ENCODE measurements at places on chromosomes 11 and 22.

DNA sequence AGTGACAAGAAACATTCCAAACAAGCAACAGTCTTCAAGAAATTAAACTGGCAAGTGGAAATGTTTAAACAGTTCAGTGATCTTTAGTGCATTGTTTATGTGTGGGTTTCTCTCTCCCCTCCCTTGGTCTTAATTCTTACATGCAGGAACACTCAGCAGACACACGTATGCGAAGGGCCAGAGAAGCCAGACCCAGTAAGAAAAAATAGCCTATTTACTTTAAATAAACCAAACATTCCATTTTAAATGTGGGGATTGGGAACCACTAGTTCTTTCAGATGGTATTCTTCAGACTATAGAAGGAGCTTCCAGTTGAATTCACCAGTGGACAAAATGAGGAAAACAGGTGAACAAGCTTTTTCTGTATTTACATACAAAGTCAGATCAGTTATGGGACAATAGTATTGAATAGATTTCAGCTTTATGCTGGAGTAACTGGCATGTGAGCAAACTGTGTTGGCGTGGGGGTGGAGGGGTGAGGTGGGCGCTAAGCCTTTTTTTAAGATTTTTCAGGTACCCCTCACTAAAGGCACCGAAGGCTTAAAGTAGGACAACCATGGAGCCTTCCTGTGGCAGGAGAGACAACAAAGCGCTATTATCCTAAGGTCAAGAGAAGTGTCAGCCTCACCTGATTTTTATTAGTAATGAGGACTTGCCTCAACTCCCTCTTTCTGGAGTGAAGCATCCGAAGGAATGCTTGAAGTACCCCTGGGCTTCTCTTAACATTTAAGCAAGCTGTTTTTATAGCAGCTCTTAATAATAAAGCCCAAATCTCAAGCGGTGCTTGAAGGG is 6.0 kb downstream of the MALAT1 start:
- DNase-seq, result no peak

DNA sequence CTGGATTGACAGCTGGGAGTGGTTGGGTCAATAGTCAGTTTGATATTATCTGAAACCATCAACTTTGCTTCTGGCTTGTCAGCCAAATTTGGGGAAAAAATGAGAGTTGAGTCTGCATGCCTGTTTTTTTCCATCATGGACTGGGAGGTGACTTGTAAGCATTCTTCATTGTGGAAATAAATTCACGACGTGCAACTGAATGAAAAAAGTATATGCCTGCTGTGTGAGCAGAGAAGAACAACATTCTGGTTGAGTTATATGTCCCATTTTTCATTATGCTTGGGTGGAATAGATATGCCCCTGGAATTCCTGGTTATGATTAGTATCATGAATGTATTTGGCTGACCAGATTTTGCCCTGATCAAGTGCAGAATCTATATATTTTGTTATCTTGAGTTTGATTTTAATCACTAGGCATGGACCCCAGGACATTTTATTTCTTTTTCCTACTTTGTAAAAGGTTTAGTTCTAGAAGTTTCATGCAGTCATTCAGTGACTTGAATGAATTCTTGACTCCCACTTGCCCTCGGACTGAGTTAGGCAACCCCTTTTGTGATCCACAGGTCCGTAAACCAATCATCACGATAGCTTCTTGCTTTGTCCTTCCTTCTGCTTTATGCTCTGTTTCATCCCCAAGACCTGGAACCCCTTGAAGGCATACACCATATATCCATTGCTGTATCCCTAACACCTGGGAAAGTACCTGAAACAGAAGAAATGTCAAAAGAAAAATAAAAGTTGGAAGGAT is 205.8 kb downstream of the NAV2 start:
- no peak for DNase-seq

- DNase-seq, result peak; percentile 81
Observed at GRCh38 chr11:69101115-69101791, 52.5 kb downstream of the TPCN2 start.

- no peak for DNase-seq
Observed at GRCh38 chr11:68047437-68048290, 8.8 kb downstream of the TCIRG1 start.

DNA sequence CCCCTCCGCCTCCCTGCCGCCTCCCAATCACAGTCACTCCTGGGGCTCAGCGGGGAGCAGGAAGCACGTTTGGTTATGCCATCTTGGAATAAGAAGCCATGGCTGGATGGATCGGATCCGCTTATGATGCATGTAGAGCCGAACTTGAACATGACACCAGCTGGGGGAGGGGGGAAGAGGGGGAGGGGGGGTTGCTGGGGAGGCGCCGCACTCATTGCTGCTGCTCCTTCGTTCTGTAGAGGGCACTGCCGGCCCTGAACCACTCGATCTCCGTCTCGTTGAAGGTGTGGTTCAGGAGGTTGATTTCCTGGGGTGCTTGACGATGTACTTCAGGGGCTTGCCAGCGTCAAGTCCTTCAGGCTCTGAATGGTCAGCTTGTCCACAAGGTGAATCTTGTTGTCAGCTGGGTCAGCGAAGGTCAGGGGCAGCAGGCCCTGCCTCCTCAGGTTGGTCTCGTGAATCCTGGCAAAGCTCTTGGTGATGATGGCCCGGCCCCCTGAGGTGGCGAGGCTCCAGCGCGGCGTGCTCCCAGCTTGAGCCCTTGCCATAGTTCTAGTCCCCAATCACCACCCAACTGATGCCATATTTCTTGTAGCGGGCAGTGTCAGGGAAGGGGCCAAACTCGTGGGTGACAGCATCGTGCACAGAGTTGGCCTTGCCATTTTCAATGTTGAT is 476.9 kb upstream of the ISX start:
- DNase-seq, result no peak

All from CD4-positive, alpha-beta T cell treated with Interleukin-6 for 4 hours (primary cell).